Activated CD4-positive, alpha-beta memory T cell treated with anti-CD3 and anti-CD28 coated beads for 36 hours (primary cell): ENCODE measurements at places on chromosomes 11 and 22. TPM values are rescaled to one million over a fixed set of nuclear protein-coding genes. Genes with fewer than 3 reads are reported as not detected.

GRCh38 chr11:75547617-75548058 is 14.4 kb upstream of the SERPINH1 start:
- no peak overlapping the region for H3K27ac ChIP-seq
- peaks cover 3% of the 10 kb centered on the region for H3K4me1 ChIP-seq
- DNase-seq, result peak; percentile 56
- H3K27me3 ChIP-seq, result no peaks in the 10 kb centered on the region
- H3K36me3 ChIP-seq, result no peaks in the 10 kb centered on the region
- no peak overlapping the region for H3K4me3 ChIP-seq

DNA sequence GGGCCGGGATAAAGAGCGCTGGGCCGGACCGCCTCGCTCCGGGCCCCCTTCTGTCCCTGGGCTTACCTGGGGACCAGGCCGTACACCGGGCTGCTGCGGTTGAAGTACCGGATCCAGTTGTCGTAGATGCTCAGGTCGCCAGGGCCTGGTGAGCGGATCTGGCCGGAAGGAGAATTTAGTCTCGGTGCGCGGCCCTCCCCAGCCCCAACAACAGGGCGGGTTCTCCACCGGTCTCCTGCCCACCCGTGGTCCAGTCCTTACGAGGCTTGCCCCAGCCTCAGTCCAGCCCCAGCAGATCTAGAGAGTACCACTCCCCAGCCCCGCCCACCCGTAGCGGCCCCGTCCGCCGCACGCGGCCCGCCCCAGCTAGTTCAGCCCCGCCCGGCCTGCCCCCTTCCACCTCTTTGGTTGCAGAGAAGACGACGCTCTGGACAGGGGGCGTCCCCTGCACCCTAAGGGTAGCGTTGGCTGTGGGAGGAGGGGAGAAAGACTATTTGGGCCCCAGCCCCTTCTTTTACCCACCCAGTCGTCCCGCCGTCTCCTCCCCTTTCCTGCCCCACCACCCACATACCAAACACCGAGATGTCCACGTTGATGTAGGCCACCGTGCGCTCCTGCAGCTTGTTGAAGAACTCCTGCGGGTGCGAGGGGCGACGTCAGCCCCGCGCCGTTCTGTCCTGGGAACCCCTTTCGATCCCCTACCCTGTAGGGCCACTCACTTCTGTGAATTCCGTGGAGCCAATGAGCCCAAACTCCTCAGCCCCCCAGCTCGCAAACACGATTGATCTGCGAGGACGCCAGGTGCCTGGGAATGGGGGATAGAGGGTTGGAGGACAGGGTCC is 6.8 kb downstream of the SAC3D1 start:
- peaks cover 15% of the 10 kb centered on the region for H3K4me1 ChIP-seq
- peak overlapping the region; percentile 65 for H3K27ac ChIP-seq
- no peaks in the 10 kb centered on the region for H3K27me3 ChIP-seq
- peak overlapping the region; percentile 77 for H3K4me3 ChIP-seq
- peak; percentile 40 for DNase-seq
- H3K36me3 ChIP-seq, result peaks cover 10% of the 10 kb centered on the region

DNA sequence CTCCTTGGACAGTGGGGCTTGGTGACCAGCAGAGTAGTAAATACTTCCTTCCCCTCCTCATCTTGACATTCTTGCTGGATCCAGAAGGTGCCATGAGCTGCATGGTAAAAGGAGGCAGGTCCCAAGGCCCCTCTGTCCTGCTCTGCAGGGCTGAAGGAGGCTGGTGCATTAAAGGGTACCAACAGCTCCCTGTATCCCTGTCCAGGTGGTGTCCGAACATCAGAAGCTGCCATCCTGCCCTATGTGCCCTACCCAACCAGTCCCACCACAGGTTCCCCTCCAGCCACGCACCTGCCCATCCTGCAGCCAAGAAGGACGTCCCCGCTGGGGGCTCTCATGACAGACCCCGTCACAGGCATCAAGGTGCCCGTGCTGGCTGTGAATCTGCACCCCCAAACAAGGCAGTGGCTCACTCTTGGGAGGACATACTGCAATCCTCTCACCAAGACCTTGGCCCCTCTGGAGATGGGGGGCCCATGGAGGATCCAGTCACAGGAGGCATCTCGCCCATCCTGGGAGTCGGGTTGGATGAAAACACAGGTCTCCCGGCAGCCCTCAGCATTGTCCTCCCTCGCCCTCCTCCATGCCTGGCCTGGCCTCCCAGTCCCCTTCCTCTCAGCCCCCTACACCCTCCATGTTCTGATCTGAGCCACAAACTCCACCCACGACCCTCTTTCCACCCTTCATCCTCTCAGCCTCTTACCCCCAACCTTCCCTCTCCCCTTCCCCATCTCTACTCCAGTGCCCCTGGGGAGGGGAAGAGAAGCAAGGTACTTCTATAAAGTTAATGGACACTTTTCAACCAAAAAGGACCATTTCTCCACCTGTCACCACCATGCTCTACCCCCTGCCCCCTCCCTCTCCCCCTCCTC is 55.1 kb downstream of the BTG4 start:
- DNase-seq, result no peak
- no peaks in the 10 kb centered on the region for H3K4me1 ChIP-seq
- no peaks in the 10 kb centered on the region for H3K36me3 ChIP-seq
- H3K4me3 ChIP-seq, result no peak overlapping the region
- H3K27ac ChIP-seq, result no peak overlapping the region
- peaks cover 22% of the 10 kb centered on the region for H3K27me3 ChIP-seq

RNH1 gene
- 134 TPM for total RNA-seq

MFNG gene
- 101 TPM for total RNA-seq

C11orf97 gene
- not detected for total RNA-seq
